Dermis blood vessel endothelial cell (primary cell): ENCODE measurements at places on chromosomes 5 and 9. TPM values are rescaled to one million over a fixed set of nuclear protein-coding genes. Genes with fewer than 3 reads are reported as not detected.

FBLL1 gene
- 0.74 and 1.4 TPM in 2 replicates for total RNA-seq

PRR16 gene
- total RNA-seq, result not detected in 2 replicates

ZNF483 gene
- total RNA-seq, result 1.8 and 3.2 TPM in 2 replicates

GNAQ gene
- total RNA-seq, result 48.0 and 88.6 TPM in 2 replicates

ADGRD2 gene
- total RNA-seq, result not detected in 2 replicates

GMCL2 gene
- total RNA-seq, result not detected in 2 replicates

LECT2 gene
- not detected in 2 replicates for total RNA-seq

RANBP17 gene
- 8.7 and 16.3 TPM in 2 replicates for total RNA-seq

ST6GALNAC4 gene
- total RNA-seq, result 50.0 and 98.0 TPM in 2 replicates

PCDHB16 gene
- 0.17 and 0.23 TPM in 2 replicates for total RNA-seq

LARP1 gene
- total RNA-seq, result 43.7 and 82.4 TPM in 2 replicates

PITX1 gene
- total RNA-seq, result 0.51 TPM in 1 of 2 replicates, not detected in the other

LCP2 gene
- total RNA-seq, result 2.4 TPM in 1 of 2 replicates, not detected in the other

NTRK2 gene
- under 0.01 and 0.05 TPM in 2 replicates for total RNA-seq

KIF3A gene
- 7.0 and 9.4 TPM in 2 replicates for total RNA-seq

FSD1L gene
- 3.1 and 4.4 TPM in 2 replicates for total RNA-seq

GRM6 gene
- total RNA-seq, result not detected in 2 replicates
